ENCODE measurements at places on chromosomes 4 and X.
A peak's percentile ranks its signal among the peaks of the same experiment; 100 is the strongest.

DNA sequence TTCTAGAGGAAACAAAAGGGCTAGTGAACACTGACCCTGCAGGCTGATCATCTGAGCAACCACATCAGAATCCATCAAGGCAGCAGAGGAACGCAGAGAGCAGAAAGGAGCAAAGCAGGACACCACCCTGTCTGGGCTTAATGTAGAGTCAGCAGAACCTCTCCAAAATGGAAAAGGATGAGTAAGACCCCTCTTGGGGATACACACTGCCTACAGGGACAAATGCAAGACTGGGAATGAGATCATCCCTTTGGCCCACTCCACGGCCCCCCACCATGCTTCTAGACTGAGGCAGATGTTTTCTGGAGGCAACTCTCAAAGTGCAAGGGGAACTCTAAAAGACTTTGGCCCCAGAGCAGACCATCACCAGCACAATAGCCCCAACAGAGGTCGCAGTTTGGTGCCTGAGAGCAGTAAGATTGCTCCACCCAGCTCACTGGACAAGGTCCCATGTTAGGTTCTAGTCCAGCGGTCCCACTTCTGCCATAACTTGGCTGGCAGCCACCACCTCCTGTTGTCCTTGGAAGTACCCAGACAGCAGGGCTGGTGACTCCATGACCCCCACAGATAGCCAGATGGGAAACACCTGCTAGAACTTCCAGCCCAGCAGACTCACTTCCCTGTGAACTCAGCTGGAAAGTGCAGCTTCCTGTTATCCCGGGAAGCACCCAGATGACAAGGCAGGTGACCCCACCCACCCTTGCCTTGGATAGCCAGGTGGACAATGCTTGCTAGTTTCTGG is 372.7 kb downstream of the INPP4B start:
- DNase-seq: no peak

DNA sequence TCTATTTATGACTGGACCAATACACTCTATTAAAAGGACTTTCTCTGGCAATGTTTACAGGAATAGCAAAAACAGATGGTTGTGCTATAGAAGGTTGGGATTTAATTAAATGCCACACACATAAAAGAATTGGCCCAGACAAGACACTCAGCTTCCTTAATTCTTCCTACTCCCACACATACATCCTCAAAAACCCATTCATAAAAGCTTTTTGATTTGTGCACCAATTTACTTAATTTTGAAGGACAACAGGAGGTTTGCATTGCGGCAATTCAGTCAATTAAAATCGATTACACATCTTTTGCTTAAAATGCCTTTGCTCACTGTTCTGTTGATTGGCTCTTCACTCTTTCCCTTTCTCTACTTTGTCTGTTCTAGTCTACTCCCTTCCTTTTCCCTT is 317.1 kb downstream of the CBLL2 start:
- no peak for DNase-seq

DNA sequence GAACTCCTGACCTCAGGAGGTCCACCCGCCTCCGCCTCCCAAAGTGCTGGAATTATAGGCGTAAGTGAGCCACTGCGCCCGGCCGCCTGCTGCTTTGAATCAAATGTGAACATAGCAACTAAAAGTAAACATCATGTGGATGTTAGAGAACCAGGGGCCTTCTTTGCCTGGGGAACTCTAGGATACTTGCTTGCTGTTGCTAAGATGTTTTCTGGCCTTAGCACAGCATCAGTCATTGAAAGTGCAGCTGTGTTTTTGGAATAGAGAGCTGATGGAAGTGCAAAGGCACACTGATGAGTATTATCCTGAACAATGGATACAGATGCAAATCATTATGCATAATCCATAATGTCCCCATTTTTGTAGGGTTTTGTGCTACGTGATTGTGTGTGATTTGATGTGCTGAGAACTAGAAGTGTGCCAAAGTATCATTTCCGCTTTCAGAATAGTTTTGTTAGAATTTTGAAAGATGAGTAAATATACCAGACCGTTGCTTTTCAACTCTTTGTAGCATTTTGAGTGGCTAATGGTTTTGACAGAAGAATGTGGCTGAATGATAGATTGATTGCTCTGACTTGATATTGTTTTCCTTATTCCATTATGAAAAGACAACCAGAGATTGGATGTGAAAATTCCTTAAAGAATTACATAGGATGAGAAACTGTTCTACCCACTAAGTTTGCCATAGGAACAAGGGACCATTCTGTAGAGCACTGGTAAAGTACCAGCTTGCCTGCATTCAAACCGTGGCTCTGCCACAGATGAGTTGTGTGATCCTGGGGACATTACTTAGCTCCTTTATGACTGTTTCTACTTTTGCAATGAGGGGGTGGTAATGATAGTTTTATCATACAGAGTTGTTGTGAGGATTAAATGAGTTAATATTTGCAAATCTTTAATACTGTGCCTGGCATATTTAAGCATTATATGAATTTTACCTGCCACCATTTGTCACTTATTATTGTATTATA is 74.7 kb downstream of the REPS2 start:
- DNase-seq: no peak

DNA sequence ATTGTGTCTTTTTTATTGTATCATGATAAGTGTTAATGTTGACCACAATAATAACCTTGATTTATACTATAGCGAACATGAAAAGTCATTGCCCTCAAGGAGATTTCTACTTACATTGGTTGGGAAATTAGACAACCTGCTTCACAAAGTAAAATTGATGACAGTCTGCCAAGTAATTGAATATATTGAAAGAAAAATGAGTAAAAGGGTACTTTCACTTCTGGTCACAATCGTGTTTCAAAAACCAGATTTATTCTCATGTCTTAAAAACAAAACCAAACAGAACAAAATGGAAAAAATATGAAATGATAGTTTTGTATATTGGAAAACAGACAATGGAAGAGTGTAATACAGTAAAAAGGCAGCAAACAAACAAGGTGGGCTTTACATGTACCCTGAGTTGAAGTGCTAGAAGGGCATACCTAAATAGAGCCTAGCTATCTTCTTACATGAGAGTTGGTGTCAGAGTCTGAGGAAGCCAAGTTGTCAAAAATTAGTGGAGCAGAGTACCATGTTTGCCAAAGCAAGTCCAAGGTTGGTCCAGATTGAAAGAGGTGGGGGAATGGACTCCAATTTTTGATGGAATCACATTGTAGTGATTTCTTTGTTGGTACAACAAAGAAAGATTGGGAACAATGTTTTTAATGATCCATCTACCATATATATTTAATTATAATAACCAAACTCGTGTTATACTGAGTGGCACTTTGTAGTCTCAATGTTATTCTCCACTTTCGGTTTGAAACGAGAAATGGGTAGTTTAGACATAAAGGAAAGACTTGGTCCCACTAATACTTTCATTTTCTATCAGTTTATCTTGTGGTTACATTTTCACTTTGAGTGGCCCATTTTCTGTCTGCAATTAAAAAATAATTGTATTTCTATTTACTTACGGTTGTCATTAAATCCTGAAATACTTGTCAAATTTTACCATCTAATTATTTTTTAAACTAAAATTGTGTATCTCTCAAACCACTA is 775.6 kb downstream of the STIM2 start:
- no peak for DNase-seq

GRCh38 chrX:141732031-141732430 is 33.5 kb upstream of the SPANXD start:
- DNase-seq: no peak

DNA sequence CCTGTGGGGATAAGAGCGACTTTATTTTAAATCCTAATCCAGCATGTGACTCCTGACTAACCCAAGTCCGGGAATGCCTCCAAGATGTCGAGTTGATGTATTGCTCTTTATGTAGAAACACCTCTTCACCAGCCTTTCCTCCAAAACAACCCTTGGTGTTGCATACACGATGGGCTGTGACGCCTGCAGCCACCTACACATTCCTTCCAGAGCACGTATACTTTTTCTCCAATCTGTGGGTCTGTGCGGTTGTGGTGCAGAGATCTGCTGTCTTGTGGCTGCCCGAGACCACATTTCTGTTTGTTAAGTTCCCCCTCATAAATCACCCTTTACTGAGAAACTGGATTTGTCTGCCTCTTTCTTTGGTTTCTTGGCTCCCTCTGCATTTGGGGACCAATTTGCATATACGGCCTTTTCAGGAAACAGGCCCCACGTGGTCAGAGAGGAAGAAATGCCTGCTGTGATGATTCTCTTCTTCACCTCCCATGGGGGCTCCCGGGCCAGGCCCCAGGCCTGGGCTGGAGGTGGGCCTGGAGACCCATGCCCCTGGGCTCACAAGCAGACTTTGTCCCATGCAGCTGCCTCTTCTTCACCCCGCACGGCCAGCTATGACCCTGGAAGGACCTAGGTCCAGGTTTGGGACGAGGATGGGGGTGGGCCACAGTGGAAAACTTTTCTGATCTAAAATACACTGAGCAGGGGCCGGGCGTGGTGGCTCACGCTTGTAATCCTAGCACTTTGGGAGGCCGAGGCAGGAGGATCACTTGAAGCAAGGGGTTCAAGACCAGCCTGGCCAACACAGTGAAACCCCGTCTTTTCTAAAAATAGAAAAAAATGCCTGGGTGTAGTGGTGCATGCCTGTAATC is 21.4 kb upstream of the AFAP1 start:
- no peak for DNase-seq

DNA sequence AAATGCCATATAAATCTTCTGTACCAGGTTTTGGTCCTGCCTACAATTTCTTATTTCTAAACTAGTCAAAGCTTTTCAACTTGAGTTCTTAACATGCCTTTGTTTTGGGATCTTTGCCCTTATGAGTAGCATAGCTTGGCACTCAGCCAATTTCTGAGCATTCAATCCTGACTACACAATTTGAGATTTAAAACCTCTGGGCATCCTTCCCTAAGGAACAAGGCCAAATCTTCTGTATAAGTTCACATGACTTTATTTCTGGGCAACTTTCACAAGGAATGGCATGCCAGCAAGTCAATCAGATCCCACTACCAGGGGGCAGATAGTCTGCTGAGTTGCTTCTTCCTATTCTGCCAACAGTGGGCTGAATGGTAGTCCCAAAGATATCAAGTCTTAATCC is 254.2 kb downstream of the ADAMTS3 start:
- DNase-seq: no peak

GRCh38 chrX:15829217-15829616 is 25.4 kb downstream of the AP1S2 start:
- DNase-seq: no peak

GRCh38 chr4:74293558-74293957 is 14.7 kb upstream of the EPGN start:
- no peak for DNase-seq

- DNase-seq: no peak
Measured at GRCh38 chrX:55783723-55784122, 66.2 kb downstream of the RRAGB start.

DNA sequence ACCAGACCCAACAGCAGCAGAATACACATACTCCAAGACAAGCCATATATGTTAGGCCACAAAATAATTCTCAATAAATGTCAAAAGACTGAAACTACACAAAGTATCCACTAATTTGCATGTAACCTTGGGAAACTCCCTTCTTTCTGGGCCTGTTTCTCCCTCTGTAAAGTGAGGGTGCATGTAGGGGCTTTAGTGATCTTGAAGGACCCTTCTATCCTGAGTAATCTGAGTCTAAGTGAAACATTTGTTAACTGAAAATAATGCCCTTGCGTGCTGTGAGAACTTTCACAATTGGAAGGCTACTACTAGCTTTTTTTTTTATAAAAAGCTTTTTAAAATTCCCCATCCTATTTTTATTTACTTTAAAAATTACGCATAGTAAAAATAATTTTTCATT is 125.2 kb downstream of the NEXMIF start:
- DNase-seq: no peak

DNA sequence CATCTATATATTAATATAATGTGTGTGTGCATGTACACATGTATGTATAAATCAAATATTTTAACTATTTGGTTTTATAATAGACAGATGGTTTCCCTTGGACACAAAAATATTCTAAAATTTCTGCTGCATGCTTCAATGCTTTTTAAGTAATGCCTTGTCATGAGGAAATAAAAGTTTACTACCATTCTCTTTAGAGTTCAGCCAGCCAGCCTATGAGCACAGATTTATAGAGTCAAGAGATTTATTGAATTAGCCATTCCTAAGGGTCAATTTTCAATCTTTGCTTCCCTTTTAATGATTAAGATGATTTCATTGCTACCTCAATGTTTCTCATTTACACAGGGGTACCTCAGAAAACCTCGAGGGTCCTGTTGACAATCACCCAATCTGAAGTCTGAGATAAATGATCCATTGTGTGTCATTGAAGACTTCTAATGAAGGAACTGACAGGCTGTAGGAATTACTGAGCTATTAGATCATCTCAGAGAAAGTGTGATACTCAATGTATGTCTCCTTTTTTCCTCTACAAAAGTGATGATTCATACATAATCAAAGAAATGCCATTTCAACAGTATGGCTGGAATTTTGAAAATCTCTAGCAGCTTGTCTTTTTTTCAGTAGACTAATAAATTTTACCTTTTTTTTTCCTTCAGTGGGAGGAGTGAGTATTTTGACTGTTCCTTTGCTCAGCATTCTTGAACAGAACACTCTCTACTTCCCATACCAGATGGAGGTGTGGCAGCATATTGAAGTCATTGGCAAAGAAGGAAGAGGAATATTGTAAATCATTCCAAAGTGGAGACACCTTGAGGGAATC is 222.6 kb upstream of the PCDH18 start:
- DNase-seq: peak; percentile 66

DNA sequence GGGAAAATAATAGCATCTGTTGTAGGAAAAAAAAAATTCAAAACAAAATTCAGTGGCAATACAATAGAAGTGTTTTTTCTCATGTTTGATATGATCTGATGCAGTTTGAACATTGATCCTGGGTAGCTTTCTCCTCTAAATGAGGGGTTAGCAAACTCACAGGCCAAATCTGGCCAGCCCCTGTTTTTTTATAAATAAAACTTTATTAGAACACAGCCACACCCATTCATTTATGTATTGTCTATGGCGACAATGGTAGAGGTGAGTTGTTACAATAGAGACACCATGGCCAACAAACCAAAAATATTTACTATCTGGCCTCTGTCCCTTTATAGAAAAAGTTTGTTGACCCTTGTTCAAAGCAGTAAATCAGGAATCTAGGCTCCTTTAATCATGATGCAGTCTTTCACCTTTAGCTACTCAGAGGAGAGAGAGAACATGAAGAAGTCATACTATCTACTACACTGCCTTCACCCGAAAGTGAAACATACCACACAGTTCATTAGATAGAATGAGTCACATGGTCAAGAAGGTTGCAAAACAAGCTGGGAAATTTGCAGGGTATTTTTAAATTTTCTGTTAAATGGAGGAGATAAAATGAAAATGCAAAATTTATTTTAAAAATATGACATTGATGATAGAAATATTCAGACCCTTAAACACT is 186.6 kb upstream of the MAOA start:
- DNase-seq: no peak

DNA sequence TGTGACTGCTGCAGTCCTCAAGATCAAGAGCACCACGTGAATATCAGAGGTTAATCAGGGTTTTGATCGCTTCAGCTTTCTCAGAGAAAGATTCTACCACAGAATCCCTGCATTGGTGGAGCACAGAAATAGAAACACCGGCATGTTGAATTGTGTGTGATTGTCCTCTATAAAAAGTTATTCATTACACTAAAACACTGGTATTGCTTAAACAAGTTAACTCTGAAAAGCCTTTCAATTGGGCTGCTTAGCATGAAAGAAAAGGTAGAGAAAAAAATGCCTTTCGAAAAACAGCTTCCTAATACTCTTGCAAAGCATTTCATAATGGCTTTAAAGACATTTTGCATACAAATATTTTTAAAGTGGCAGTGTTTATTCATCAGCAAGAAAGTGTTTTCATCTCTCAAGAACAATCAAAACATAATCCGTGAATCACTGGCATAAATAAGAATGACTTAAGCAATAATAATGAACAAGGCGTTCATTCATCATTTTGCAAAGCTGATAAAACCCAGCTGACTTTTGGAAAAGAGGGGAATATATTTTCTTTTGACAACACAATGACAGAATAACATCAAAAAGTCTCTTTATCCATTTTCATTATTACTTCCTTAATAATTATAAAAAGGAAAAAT is 61.1 kb downstream of the HELT start:
- no peak for DNase-seq

All from keratinocyte (primary cell).